GM12891 (cell line): ENCODE measurements at places on chromosomes 13 and 19.
A peak's percentile ranks its signal among the peaks of the same experiment; 100 is the strongest.

GRCh38 chr13:53151336-53152056, 122.9 kb downstream of the OLFM4 start:
- DNase-seq, result peak; percentile 11

DNA sequence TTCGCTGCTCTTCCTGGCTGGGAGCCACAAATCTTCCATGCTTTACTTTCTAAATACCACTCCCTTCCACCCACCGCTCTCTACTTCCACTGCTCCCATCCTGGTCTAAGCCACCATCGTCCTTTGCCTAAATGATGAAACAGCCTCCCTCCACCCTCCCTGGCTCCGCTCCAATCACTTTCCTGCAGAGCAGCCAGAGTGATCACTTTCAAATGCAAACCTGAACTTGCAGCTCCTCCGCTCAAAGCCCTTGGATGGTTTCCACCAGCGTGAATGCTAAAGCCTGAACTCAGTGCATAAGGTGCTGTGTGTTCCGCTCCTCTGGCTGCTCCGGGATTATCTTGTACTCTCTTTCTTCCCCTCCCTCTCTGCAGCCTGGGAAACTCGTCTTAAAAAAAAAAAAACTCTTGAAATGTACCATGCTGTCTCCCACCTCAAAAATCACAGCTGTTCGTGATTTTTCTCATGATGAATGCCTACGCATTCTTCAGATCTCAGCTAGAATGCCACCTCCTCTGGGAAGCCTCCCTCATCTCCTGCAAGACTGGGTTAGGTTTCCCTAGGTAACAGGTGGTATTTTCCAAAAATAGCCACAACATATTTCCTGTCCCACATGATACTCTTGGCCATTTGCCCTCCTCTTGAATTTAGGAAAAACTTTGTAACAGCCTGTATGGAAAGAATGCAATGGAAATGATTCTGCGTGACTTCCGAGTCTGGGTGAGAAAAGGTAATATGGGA, 3.7 kb upstream of the SIN3B start:
- no peak for DNase-seq

GRCh38 chr13:109105899-109106298, 476.5 kb downstream of the MYO16 start:
- no peak for DNase-seq

- DNase-seq, result no peak
Observed at GRCh38 chr13:73989244-73989843, 144.9 kb downstream of the KLF12 start.

GRCh38 chr19:40633207-40633606, 32.0 kb downstream of the LTBP4 start:
- DNase-seq, result no peak

GRCh38 chr13:18739310-18739709, 442.3 kb downstream of the TUBA3C start:
- no peak for DNase-seq

DNA sequence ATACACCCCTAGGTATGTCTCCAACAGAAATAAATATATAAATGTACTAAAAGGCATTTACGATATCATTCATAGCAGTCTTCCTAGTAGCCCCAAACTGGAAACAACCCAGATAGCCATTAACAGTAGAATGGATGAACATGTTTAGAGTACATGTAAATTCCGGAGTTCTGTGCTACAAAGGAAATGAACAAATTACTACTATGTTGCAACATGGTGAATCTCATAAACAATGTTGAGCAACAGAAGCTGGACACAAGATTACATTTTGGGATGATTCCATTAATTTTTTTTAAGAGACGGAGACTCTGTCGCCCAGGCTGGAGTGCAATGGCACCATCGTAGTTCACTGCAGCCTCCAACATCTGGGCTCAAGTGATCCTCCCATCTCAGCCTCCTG, 5.9 kb upstream of the SLC7A10 start:
- no peak for DNase-seq

- DNase-seq, result no peak
Observed at GRCh38 chr19:30339624-30340525, 32.3 kb upstream of the ZNF536 start.

GRCh38 chr13:43434191-43434590, 352.6 kb downstream of the ENOX1 start:
- DNase-seq, result no peak

DNA sequence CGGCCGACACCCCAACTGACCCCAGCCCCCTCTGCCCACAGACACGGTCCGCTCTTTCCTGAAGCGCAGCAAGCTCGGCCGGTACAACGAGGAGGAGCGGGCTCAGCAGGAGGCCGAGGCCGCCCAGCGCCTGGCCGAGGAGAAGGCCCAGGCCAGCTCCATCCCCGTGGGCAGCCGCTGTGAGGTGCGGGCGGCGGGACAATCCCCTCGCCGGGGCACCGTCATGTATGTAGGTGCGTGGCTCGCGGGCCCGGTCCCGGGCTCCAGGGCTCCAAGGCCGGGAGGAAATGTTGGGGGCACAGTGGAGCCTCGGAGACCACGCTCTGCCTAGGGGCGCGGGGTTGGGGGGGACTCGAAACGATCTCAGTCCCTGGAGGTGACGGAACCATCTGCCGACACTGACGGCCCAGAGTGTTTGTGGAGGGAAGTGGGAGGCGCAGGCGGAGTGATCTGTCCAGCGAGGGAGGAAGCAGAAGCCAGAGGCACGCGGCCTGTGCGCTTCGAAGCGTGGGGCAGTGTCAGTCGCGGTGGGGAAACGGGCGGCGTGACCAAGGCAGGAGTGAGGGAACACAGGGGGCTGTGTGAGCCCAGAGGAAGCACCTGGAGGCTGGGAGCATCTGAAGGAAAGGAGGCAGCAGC, 6.3 kb downstream of the TBCB start:
- DNase-seq, result no peak

DNA sequence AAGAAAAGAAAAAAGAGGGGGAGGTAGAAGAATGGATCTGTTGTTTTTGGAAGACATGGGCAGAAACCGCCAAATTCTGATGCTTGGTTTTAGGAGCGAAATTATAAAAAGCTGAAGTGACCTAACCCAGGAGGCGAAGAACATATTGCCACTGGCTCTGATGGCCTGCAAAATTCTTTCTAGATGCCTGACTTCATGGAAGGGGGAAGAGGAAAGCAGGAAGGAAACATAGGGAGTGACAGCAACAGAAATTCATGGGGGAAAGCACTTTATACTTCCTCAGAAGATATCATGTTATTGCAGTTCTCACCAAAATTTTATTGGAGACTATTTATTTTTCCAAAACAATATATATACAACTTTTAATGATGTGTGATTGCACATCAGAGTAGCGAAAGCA, 213.5 kb downstream of the DLEU7 start:
- no peak for DNase-seq

- no peak for DNase-seq
Observed at GRCh38 chr19:46536391-46536790, 40.7 kb upstream of the PNMA8B start.

DNA sequence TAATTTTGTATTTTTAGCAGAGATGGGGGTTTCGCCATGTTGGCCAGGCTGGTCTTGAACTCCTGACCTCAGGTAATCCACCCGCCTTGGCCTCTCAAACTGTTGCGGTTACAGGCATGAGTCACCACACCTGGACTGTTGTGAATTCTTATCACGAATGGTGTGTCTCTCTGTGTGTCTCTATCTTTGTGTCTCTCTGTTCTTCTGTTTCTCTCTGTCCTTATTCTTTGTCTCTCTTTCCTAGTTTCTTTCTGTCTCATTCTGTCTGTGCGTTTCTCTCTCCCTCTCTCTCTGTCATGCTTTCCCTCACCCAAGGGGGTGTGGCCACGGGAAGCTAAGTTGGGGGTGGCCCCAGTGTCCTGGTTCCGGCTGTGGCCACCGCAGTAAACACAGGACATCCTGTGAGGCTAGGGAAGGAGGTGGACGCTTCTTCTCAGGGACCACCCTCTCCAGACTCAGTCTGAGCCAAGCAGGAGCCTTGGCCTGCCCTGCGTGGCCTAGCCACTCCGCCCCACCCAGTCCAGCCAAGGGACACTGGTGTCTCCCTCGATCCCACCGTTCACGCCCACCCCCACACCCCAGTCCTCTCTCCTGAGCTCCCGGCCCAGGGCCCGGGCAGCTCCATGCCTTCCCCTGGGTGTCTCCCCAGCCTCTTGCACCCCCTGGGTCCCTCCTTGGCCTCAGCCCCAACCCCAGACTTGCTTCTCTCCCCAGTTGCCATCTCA, 3.9 kb upstream of the PRX start:
- no peak for DNase-seq

DNA sequence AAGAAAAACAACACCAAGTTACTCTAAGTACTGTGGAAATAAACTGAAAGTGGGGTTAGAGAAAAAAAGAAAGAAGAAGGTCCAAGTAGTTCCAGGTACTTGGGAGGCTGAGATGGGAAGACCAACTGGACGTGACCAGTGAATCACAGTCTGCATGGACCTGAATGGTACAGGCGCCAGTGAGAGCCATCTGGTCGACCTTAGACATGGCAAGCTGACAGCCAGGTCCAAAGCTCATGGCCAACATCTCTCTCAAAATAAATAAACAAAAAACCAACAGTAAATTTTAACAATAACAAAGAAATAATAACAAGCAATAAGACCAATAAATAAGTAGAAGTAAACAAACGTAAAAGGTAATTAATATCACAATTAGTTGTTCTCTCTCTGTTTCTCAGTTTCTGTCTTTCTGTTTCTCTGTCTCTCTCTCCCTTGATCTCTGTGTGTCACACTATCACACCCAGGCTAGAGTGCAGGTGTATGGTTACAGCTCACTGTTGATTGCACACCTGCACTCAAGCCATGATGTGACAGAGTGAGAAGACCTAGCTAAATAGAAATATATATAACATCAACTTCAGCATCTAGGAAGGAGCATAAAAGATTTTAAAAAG, 31.6 kb upstream of the ZNF724 start:
- DNase-seq, result no peak

- DNase-seq, result peak; percentile 86
Observed at GRCh38 chr19:55599842-55600661, at the start of gene ZNF524. Gene ZNF524 (plus strand): TSS chr19:55600288. CDS start chr19:55602113, 1,825 bp downstream.

DNA sequence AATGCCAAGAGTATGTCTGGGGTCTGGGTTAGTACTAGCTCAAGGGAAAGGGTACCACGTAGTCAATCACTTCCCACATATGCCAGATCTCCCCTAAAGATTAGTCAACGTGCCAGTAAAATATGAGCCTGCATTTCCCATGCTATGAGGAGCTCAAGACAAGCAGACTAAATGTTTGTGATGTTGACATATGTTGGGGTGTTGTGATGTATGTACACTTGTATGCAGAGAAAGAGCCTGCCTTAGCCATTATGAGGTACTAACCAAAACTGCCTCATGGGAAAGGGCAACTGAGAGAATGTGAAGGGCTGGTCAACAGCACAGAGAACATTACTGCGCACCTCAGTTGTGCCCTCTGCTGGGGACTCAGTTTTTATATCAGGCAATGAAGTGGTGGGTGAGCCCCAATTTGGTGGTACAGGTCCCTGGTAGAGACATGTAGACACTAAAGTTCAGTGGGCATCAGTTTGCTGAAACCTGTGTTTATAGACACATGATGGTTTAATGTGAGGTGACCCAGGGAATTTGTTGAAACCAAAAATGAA, 287.0 kb downstream of the DCT start:
- peak; percentile 2 for DNase-seq

DNA sequence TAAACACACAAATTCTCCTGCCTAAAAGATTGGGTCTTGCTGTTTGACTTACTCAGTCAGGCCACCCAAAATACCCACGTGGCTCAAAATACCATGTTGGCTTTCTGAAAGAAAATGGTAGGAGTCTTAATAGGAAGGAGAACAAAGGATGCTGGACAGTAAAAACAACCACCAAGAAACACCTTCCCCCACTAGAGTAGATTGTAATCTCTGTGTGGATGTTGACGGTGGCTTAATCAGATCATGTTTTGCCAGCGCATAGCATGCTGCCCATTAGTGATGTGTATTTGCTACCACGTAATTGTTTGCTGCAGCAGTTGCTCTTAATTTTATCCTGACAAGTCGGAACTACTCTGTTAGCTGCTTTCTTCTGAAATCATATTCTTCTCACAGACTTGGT, 1229.3 kb upstream of the SLC10A2 start:
- DNase-seq, result no peak

DNA sequence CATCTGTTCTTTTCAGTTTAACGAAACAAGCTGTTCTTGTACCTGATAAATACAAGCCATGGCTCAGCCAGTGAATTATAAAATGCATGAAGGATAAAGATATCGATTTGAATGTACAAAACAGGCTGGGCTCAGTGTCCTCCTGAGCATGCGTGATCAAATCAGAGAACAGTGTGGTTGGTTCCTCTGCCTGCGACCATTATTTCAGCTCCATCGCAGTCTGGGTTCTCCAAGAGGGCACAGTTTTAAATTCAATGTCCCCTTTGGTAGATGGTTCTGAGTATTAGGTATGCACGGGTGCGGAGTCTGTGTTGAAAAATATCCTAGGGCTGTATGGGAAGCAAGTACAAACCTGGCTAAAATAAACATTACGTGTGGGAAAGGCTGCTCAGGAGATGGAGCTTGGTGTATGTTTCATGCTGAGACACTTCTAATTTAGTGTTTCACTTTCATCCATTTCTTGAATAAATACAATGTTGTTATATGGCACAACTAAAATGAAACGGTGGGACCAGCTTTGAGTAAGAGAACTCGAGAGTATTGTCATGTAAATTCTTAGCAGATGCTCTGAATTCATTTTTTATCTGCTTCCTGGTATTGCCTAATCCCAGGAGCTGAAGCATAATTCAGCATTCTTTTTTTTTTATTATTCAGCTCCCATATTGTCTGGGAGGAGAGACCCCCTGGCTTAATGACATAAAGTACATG, 458.7 kb downstream of the MYO16 start:
- DNase-seq, result no peak

- DNase-seq, result no peak
Observed at GRCh38 chr19:2381148-2381820, 21.2 kb downstream of the TMPRSS9 start.

DNA sequence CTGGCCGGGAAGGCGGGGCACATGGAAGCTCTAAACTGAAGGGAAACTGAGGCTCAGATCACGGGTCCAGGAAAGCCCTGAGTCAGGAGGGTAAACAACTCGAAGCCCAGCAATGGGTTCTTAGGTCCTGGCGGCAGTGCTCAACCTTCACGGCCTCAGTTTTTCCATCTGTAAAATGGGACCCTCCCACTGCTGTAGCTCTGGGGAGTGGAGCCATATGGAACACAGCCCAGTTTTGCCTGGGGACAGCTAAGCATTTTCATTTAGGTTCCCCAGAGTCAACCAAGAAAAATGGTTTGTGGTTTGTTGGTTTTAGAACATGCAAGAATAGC, 30.4 kb downstream of the CEBPG start:
- DNase-seq, result no peak

DNA sequence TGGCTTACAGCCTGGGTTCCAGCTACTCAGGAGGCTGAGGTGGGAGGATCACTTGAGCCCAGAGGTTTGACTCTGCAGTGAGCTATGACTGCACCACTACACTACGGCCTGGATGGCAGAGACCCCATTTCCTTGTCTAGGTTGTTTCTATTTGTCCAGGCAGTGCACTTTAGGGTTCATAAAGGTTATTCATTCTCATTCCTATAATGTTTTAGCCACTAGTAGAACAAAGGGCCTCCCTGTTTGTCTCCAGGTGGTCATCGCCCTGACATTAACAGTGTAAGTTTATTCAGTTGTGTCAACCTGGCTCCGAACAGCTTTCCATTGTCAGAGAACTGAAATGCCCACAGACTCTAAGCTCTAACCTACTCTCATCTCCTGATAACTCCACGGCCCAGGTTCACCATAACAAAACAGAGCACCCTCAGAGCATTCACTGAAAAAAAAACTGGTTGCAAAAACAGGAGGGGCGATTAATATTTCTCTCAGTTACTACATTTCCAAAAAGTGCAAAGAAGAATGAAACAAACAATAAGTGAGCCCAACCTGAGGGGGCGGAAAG, 37.1 kb downstream of the SMAD9 start:
- DNase-seq, result no peak
